Natural killer cell (primary cell): ENCODE measurements at places on chromosomes 11 and 22.
A peak's percentile ranks its signal among the peaks of the same experiment; 100 is the strongest.

DNA sequence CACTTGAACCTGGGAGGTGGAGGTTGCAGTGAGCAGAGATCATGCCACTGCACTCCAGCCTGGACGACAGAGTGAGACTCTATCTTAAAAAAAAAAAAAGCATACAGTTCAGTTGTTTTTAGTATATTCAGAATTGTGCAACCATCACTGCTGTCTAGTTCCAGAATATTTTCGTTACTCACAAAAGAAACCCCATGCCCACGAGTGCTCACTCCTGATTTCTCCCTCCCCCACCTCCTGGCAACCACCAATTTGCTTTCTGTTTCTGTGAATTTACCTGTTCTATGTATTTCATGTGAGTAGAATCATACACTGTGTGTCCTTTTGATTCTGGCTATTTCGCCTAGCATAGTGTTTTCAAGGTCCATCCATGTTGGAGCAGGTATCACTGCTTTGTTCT lies 24.8 kb downstream of the PTPRJ start:
- H3K4me3 ChIP-seq = no peak overlapping the region
- H3K27ac ChIP-seq = peak overlapping the region; percentile 90
- H3K27me3 ChIP-seq = no peaks in the 10 kb centered on the region
- H3K36me3 ChIP-seq = no peaks in the 10 kb centered on the region
- H3K4me1 ChIP-seq = peaks cover 94% of the 10 kb centered on the region

DNA sequence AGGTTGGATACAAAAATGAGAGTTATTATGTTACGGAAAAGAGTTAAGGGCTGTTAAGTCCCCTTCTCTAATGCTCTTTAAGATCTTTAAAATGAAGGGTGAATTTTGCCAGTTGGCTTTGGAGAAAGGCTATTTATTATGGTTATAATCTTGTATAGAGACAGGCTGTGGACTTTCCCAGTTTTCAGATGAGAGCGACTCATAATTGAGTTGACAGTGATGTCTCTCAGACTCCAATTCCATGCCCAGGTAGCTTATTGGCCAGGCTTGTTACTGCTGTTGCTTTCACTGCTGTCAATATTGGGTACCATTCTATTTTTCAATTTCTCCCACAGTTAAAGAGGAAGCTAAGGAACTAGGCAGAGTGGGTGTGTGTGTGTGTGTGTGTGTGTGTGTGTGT lies 13.1 kb downstream of the ENDOD1 start:
- no peak overlapping the region for H3K4me3 ChIP-seq
- no peaks in the 10 kb centered on the region for H3K27me3 ChIP-seq
- no peak overlapping the region for H3K27ac ChIP-seq
- no peaks in the 10 kb centered on the region for H3K4me1 ChIP-seq
- no peaks in the 10 kb centered on the region for H3K36me3 ChIP-seq

DNA sequence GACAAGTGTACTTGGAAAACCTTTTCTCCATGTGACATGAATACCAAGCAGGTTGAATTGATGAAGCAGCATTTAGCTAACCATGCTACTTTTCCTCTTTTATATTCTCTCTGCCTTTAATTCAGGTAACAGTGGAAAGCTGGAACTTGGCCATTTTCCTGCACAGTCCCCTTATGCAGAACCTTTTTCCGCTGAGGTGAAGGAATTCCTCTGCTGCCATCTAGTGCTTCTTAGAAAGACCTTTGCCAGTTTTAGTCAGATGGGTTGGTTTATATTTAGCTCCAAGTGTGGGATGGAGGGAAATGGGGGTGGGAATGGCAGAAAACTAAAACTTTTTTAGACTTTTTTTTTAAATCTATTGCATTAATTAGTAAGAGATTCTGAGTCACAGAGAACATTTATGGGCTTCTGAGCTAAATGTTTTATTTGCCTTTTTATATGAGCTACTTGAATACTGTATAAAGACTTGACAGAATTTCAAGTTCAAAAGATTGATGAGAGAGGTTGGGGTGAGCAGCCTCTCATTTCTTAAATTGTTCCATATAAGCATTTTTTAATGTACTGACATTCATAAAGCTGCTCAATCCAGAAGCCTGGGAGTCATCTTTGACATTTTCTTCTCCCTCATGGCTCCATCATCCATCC lies 153.9 kb upstream of the ZC3H12C start:
- no peak overlapping the region for H3K4me3 ChIP-seq
- no peaks in the 10 kb centered on the region for H3K4me1 ChIP-seq
- no peaks in the 10 kb centered on the region for H3K36me3 ChIP-seq
- no peak for DNase-seq

DNA sequence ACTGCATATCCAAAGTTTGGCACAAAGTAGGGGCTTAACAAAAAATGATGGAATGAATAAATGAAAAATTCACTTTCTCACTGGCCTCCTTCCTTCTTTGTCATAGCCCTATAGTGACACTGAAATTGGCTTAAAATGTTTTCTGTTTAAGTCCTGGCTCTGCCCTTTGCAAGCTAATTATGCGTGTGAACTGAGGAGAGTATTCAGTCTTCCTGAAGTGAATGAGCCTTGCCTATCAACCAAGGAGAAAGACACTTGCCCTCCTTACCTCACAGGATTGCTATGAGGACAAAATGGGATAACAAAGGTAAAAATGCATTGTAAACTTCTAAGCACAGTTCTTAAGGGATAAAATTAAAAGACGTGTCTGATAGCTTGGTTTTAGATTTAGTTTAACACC lies 729.8 kb upstream of the ANO3 start:
- H3K27ac ChIP-seq = no peak overlapping the region
- no peaks in the 10 kb centered on the region for H3K36me3 ChIP-seq
- DNase-seq = no peak
- no peaks in the 10 kb centered on the region for H3K4me1 ChIP-seq

DNA sequence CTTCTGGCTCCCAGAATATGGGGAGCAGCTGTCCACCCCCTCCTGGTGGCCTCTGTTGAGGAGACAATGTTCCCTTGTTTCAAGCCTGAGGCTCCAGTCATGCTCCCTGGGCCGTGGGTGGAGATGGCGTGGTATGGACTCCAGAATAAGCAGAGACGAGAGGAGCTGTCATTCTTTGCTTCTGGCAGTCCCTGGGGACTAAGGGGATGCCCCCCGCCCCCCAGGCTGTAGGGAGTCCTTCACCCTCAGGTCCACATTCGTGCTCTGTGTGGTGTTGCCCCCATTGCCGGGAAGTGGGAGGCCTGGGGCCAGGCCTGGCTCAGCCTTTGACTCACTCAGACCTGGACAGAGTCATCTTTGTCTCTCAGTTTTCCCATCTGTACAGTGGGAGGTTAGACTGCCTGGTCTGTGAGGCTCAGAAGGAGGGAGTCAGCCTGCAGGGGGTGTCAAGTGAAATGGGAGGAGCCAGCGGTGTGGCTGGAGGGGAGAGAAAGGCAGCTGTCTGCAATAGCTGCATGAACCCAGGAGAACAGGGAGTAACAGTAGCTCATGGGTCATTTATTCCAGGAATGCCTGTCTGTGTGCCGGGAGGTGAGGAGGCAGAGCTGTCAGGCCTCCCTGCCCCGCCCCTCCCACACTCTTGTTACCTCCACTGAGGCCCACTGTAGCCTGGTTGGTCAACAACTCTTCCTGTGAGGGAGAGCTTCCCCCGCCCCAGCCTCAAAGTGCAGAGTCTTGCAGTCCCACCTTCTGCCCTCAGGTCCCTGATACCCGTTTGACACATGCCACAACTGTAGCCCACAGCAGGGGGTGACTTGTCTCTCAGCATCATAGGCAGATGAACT lies 6.3 kb downstream of the ARHGEF17 start:
- H3K36me3 ChIP-seq = no peaks in the 10 kb centered on the region
- no peak overlapping the region for H3K27ac ChIP-seq
- peaks cover 3% of the 10 kb centered on the region for H3K27me3 ChIP-seq
- DNase-seq = no peak
- no peak overlapping the region for H3K4me3 ChIP-seq

DNA sequence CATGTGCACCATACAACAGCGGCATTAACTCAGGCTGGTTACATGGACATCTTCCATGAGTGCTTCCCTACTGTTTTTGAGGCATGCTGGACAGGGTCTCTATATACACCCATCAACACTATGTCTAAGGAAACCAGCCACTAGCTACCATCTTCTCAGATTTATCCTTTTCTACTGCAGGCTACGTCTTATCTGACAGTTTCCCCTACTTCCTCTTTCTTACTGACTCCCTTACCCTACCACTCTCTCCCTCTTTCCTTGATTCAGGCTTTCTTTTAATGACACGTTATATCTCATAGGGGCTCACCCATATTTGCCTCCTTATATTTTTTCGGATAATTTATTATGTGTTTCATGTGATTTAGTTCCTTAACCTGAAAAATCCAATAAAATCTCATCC lies 41.8 kb downstream of the DDI1 start:
- peaks cover 2% of the 10 kb centered on the region for H3K4me1 ChIP-seq
- no peaks in the 10 kb centered on the region for H3K36me3 ChIP-seq
- no peak for DNase-seq
- H3K27me3 ChIP-seq = no peaks in the 10 kb centered on the region
- no peak overlapping the region for H3K4me3 ChIP-seq

- no peak for DNase-seq
- no peak overlapping the region for H3K4me3 ChIP-seq
- no peaks in the 10 kb centered on the region for H3K36me3 ChIP-seq
- H3K27ac ChIP-seq = no peak overlapping the region
These were observed 98.9 kb downstream of the ATXN10 start for GRCh38 chr22:45770506-45770905.

DNA sequence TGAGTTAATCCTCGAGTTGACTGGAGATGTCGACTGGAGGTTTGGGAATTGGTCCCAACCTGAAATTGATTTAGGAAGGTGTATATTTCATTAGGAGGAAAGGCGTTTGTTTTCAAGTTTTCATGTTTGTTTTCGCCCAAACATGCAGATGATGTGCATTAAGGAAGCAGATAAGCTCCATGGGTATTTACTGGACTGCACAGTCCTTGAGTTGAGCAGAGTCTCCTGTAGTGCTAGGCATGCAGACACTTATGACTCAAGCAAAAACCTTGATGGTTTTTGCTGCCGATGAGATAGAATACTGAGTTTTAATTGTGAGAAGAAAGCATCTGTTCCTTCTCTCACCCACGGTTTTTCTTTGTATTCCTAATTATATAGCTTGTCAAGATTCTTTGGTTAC lies 27.9 kb downstream of the CABIN1 start:
- H3K36me3 ChIP-seq = peaks cover 64% of the 10 kb centered on the region
- no peaks in the 10 kb centered on the region for H3K27me3 ChIP-seq
- no peak overlapping the region for H3K4me3 ChIP-seq
- no peak for DNase-seq
- H3K27ac ChIP-seq = no peak overlapping the region

GRCh38 chr11:90849312-90849711 lies 626.5 kb upstream of the CHORDC1 start:
- H3K27ac ChIP-seq = no peak overlapping the region
- no peaks in the 10 kb centered on the region for H3K36me3 ChIP-seq
- H3K4me1 ChIP-seq = no peaks in the 10 kb centered on the region
- DNase-seq = no peak
- no peak overlapping the region for H3K4me3 ChIP-seq
- no peaks in the 10 kb centered on the region for H3K27me3 ChIP-seq

GRCh38 chr11:10285148-10285802 lies 8.7 kb downstream of the SBF2 start:
- H3K36me3 ChIP-seq = no peaks in the 10 kb centered on the region
- no peaks in the 10 kb centered on the region for H3K4me1 ChIP-seq
- no peak overlapping the region for H3K27ac ChIP-seq
- no peak overlapping the region for H3K4me3 ChIP-seq

DNA sequence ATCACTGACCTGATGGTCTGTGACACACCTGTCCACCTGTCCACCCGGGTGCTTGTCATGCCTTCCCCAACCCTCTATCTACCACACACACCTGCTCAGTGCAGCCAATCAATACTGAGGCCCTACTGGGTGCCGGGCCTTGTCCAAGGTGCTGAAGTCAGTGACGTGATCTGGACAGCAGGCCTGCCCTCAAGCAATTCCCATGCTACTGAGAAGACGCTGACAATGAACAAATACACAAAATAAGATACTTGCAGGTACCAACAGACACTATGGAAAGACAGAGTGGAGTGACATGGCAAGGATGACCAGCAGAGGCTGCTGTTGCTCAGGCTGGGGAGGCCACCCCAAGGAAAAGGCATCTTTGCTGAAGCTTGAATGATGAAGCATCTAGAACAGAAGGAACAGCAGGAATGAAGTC lies 21.2 kb downstream of the PLAAT3 start:
- no peak for DNase-seq
- no peak overlapping the region for H3K27ac ChIP-seq
- peaks cover 15% of the 10 kb centered on the region for H3K36me3 ChIP-seq
- H3K27me3 ChIP-seq = no peaks in the 10 kb centered on the region
- no peaks in the 10 kb centered on the region for H3K4me1 ChIP-seq

DNA sequence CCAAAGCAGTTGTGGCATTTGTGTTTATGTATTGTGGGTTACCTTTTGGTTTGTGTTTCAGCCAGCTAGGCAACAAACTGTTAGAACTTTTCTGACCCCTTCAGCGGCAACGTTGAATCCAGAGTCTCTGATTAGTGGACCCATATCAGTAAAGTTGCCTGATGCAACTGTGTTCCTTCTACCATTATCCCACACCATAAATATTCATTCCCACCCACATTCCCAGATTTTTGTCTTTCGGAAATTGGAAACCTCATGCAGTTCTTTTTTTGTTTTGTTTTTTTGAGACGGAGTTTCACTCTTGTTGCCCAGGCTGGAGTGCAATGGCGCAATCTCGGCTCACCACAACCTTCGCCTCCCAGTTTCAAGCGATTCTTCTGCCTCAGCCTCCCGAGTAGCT lies 30.7 kb upstream of the RBX1 start:
- no peak overlapping the region for H3K27ac ChIP-seq
- no peak for DNase-seq
- no peaks in the 10 kb centered on the region for H3K27me3 ChIP-seq
- H3K36me3 ChIP-seq = peaks cover 27% of the 10 kb centered on the region
- peaks cover 3% of the 10 kb centered on the region for H3K4me1 ChIP-seq

DNA sequence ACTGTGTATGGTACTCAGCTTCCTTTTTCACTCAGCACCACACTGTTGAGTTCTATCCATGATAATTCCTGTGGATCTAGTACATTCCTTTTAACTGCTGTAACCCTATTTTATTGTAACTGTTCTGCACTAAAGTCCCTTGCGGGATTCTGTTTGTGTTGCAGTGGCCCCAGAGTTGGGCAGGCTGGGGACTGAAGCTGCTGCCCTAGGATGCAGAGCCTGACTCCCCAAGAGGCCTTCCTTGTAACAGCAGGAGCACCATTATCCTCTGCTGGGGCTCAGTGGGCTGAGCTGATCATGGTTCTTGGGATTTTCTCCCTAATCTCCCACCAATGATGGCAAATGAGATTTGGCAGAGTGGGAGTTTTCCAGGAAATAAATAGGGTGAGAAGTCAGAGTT lies 77.7 kb downstream of the CABIN1 start:
- no peak overlapping the region for H3K4me3 ChIP-seq
- no peaks in the 10 kb centered on the region for H3K4me1 ChIP-seq
- H3K36me3 ChIP-seq = peaks cover 74% of the 10 kb centered on the region
- H3K27me3 ChIP-seq = no peaks in the 10 kb centered on the region
- no peak for DNase-seq
- H3K27ac ChIP-seq = no peak overlapping the region

DNA sequence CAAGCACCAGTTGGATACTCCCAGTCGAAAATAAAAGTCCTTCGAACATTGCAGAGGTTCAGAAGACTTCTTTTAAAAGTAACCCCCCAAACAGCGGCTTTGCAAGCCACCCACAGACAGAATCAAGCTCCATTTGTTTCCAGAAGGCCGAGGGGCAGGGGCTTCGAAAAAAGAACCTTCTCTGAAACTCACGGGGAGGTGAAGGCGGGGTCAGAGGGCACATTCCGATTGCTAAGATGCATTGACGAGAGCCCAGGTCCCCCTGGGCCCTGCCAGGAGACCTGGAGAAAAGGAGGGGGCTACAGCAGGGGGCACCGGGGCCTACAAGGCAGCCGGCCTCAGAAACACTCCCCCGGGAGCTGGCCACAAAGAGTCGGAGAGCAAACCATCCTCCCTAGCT lies 306.8 kb downstream of the MN1 start:
- no peak overlapping the region for H3K4me3 ChIP-seq
- H3K27me3 ChIP-seq = no peaks in the 10 kb centered on the region
- no peaks in the 10 kb centered on the region for H3K36me3 ChIP-seq
- no peak for DNase-seq
- H3K27ac ChIP-seq = no peak overlapping the region
